ENCODE measurements at places on chromosomes 6 and 20. TPM values are rescaled to one million over a fixed set of nuclear protein-coding genes. Genes with fewer than 3 reads are reported as not detected.

The SYTL3 gene
- polyA plus RNA-seq = 6.8 TPM

The VSX1 gene
- not detected for polyA plus RNA-seq

The ZNF165 gene
- 0.45 TPM for polyA plus RNA-seq

The RIPPLY2 gene
- polyA plus RNA-seq = not detected

DNA sequence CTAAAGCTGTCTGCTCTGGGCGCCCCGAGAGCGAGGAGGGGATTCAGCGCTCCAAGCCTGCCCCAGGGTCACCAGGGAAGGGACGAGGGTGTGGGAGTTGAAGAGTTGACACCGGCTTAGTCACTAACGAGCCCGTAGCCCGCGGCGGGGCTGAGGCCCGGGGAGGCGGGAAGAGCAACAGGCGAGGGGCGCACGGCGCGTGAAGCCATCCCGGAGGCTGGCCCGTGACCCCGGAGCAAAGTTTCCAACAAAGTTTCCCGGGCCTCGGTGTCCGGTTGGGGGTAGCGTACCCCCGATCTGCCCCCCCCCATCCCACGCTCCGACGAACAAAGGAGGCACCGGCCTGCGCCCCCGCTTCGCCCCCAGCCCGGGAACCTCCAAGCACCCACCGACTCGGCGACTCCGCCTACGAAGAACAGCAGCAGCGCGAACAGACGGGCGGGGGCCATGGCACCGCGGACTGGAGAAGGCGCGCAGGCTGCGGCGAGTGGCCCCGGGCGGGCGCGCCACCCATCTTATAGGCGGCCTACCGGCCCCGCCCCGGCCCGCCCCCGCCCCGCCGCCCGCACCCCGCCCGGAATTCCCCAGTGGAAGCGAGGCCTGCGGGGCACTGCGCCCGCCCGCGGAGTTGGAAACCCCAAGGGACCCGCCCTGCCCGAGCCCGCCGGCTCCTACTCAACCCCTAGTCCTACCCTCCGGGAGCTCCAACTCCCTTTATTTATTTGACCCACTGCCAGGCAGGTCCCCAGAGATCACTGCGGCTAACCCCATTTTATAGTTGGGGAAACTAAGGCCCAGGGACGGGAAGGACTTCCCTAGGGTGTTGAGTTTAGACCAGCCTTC is at the start of gene SDC4:
TSS of gene SDC4 (minus strand) at position 489 of the 843 bp plus-strand sequence. CDS start at position 449, 40 bp downstream.
- DNase-seq = no peak

GRCh38 chr20:57748601-57749130 is 38.9 kb upstream of the PMEPA1 start:
- peak; percentile 67 for DNase-seq

DNA sequence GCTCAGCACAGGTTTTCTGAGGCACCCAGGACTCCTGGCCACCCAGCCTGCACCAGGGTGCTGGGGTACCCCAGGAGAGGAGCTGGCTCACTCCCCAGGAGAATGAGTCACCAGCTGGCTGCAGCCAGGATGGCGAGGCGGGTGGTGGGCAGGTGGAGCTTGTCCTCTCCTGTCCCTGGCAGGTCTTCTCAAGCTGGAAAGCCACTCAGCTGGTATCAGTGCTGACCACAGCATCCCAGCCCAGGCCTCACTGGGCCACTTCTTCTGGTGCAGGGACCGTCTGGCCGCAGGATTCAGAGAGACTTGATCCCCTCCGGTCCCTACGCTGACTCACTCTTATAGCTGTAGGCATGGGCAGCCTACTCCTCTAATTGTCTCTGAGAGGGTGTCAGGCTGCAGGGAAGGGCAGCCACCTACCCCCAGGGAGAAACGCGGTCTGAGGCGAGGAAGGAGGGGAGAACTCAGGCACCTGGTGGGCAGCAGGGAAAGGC is 22.2 kb downstream of the TFEB start:
- DNase-seq = no peak

GRCh38 chr6:125818225-125818657 is 27.5 kb downstream of the NCOA7 start:
- DNase-seq = no peak

GRCh38 chr6:33607784-33608161 is 13.3 kb upstream of the ITPR3 start:
- DNase-seq = no peak

GRCh38 chr20:56833427-56833826 is 204.3 kb downstream of the TFAP2C start:
- DNase-seq = no peak

DNA sequence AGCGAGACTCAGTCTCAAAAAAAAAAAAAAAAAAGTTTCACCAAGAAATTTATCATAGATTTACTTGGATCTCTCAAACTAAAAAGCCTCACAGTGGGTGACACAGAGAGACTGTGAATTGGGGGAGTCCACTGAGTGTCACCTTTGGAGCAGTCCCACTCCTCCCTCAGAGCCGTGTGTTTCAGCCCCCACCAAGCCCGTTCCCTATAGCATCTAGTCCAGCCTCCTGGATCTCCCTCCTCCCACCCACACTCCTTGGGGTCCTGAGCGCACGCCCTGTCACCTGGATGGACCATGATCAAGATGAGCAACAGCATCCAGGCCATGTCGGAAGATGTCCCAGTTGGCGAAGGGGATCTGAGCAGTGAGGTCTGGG is 422 bp downstream of the NCR3 start:
- no peak for DNase-seq

GRCh38 chr6:46925563-46926253 is 4.0 kb upstream of the ADGRF5 start:
- no peak for DNase-seq

GRCh38 chr6:57013521-57013926 is 33.0 kb upstream of the KIAA1586 start:
- peak; percentile 31 for DNase-seq

All from muscle of back (tissue), 13 donors.